NT2/D1 (cell line): ENCODE measurements at places on chromosomes 2 and 18.
A peak's percentile ranks its signal among the peaks of the same experiment; 100 is the strongest.

DNA sequence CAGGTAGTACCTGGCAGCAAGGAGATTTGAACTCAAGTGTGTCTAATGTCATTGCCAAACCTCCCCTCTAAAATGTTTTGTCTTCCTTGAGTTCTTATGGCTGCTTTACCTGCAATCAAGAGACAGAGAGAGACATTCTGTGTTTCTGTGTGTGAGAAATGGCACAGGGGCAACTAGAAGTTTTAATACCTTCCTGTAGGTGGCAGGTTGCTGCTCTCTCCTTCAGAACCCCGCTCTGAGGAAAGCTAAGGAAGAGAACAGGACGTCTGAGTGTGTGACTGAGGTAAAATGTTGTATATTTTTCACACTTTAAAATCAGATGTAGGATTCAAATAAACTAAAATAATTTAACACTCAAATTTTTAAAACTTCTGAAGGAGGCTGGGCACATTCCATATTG, 19.2 kb downstream of the DTNA start:
- peak; percentile 30 for DNase-seq

GRCh38 chr2:159715451-159715850, 3.1 kb downstream of the MARCHF7 start:
- DNase-seq, result no peak

GRCh38 chr18:72261590-72261989, 282.6 kb downstream of the CBLN2 start:
- DNase-seq, result no peak

GRCh38 chr2:196413821-196414274, 225.7 kb upstream of the CCDC150 start:
- DNase-seq, result no peak

GRCh38 chr2:220736778-220737177, 835.3 kb downstream of the EPHA4 start:
- no peak for DNase-seq

GRCh38 chr18:78793313-78794070, 186.1 kb upstream of the SALL3 start:
- no peak for DNase-seq

- DNase-seq, result no peak
Observed at GRCh38 chr2:241048949-241049343, 50.5 kb downstream of the SNED1 start.

GRCh38 chr2:174688079-174688478, 76.2 kb downstream of the CHRNA1 start:
- no peak for DNase-seq

DNA sequence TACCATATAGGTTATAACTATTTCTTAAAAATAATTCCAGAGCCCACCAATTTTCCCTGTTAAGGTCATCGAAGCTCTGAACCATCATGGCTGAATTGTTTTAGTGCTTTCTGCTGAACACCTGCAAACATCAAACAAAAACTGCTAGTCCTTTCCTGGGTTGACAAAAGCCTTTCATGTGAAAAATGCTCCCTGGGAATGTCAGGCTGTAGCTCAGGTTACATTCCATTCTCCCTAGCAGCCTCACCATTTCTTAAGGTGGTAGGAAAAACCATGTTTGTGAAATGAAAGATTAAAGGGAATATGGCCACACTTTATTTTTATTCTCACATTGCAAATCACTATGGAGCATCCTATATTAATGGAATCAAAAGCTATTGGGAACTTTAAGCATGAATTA, 5.7 kb downstream of the TCF4 start:
- DNase-seq, result no peak

DNA sequence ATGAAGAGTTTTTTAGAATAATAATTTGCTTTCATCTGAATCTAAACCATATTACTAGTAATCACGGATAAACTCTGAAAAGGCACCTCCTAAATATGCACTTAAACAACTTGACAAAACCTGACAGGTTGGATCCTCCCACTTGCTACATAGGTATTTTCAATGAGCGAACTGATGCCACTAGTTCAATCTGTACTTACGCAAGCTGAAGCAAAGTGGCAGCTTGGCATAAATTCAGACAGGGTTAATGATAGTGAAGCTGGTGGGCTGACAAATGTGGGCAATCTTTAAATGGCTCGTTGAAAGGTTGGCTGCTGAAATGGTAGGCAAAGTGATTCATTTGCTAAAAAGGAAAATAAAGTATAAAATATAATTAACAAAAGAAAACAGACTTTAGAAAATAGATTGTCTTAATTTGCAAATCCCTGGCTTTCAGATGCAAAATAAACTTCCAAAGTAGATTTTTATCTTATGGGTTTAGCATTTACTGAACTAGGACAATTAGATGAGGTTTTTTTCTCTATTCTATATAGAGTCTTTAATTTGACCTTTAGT, 1713.5 kb upstream of the SLC39A10 start:
- DNase-seq, result no peak

DNA sequence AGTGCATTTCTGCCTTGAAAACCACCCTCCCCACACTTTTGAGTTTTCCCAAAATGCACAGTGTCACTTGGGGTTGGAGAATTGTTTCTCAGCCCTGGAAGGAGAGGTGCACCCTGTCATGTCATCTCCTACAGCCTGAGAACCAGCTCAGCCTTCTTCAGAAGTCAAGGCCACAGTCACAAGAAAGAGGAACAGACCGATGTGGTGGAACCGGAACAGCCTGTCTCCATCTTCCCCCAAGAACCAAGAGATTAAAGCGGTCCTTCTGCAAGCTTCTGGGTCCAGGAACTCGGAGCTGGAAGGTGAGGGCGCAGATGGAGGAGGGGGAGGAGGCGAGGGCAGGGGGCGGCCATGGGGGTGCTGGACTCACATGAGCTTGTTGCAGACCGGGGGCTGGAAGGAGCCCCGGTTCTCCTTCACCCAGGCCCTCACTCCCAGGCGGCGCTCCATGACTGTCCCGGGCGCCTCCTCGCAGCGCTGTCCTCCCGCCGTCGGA, 248 bp downstream of the HAAO start:
- DNase-seq, result no peak

- no peak for DNase-seq
Observed at GRCh38 chr2:187915810-187916209, 361.6 kb upstream of the TFPI start.

GRCh38 chr18:47932190-47932589, 1.7 kb upstream of the SMAD2 start:
- no peak for DNase-seq

GRCh38 chr2:103139628-103140268, 377.9 kb downstream of the TMEM182 start:
- DNase-seq, result no peak

DNA sequence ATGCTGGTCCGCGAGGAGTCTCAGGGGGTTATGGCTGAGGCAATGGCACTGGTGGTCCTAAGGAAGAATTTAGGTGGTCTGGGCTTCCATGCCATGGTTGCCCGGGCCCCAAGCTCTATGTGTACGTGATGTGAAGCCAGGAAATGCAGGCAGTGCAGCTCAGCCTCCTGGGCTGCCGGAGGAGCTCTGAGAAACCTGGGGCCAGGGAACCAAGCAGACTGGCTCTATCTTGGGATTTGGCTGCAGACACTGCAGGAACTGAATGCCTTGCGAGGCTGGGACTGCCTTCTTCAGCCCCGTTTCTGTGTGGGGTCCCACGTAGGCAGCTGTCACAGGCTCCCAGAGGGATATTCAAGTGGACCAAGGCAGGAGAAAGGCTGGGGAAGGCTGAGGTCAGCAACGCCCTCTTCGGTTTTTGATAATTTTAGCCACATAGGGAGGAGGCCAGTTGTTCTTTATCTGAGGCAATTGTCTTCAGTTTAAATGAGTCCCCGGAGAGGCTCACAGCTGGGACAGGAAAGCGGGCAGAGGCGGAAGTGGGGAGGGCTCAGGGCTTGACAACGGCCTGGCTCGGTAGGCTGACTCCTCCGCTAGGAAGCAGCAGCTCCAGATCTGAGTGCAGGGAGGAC, 77.7 kb downstream of the RHOB start:
- no peak for DNase-seq

DNA sequence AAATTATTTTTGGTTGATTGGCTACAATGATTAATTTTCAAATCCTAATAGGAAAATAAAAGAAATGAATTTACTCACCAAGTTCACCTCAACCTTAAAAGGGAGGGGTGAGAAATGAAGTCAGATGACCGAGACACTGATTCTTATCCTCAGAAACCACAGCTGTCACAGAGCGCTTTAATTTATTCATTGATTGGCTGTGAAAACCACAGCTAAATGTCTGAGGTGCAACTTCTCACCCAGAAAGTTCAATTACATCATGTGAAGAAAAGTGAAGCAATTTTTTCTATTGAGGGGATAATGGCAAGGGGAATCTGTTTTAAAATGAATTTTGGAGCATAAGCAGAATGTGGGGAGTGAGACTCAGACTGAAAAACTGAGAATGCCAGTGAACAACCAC, 128.4 kb downstream of the RNF152 start:
- no peak for DNase-seq

DNA sequence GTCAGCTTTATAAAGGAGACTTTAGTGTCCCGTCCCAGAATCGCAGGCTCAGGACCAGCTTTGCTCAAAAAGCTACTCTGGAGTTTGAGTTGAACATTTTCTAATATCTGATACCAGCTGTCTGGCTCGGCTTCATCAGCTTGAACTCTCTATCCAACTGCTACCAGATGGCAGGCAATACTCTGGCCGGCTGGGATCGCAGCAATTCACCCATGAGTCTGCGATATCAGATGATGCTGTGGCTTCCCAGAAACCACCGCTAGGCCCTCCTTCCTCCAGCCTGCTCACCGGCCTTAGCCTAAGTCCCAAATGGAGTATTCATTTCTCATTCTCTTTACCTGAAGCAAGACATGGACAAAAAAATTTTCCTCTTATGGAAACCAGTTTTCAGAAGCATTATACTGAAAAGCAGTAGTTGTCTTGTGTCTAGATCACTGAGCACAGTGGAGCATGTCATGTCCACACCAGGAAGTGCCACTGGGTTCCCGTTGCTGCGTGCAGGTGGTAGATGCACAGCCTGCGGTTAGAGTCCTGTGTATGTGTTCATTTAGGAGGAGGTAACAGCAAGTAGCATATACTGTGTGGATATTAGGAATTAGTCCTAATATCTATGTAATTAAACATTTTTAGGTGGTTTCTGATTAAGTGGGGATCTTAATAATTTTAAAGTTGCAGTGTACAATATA, 162.0 kb upstream of the SOX11 start:
- DNase-seq, result no peak

DNA sequence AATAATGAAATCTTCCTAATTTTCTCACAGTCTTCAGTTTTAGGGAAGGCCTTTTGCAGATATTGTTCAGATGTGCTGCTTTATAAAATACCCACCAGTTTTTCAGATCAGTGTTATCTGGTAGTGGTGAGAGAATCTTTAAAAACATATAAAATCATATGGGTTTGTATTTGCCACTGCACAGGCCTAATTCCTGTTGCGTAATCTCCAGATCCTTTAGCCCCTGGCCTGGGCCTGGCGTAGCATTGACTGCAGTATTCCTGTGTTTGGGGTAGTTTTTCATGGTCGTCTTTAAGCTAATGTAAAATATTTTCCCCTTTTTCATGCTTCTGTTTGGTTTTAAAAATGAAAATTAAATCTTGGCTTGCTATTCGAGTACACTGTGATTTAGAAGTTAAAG, 43.2 kb downstream of the TSHZ1 start:
- DNase-seq, result no peak

GRCh38 chr2:101234169-101234938, 18.3 kb upstream of the CNOT11 start:
- no peak for DNase-seq

DNA sequence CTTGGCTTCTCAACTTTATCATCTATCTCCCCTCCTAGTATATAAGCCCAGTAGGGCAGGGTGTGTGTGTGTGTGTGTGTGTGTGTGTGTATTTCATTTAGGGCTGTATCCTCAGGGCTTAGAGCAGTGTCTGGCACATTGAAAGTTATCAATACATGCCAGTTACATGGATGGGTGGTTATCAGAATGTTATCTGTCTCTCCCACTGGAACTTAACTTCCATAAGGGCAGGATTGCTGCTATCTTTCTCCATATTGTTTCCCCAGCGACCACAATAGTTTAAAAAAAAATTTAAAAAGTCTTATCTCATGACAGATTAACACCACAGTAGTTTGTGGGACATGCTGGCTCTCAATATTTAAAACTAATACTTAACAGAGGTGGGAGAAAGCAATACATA, 488.9 kb downstream of the PLCL1 start:
- DNase-seq, result no peak

DNA sequence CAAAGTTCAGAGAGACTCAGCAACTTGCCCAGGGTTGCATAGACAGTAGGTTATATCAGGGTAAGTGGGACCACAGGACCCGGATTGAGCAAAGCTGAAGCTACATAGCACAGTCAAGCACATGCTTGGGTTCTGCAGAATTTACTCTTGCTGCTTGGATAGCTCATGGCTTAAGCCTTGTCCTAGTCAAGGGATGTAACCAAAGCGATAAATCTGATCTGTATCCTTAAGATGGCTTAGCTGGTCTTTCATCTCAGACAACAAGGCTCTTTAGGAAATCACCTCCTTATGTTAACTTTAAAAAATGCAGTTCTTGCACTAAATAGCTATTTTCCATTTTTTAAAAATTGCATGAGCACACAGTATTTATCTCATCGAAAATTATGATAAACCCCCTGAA, 158.5 kb downstream of the LPIN1 start:
- no peak for DNase-seq

DNA sequence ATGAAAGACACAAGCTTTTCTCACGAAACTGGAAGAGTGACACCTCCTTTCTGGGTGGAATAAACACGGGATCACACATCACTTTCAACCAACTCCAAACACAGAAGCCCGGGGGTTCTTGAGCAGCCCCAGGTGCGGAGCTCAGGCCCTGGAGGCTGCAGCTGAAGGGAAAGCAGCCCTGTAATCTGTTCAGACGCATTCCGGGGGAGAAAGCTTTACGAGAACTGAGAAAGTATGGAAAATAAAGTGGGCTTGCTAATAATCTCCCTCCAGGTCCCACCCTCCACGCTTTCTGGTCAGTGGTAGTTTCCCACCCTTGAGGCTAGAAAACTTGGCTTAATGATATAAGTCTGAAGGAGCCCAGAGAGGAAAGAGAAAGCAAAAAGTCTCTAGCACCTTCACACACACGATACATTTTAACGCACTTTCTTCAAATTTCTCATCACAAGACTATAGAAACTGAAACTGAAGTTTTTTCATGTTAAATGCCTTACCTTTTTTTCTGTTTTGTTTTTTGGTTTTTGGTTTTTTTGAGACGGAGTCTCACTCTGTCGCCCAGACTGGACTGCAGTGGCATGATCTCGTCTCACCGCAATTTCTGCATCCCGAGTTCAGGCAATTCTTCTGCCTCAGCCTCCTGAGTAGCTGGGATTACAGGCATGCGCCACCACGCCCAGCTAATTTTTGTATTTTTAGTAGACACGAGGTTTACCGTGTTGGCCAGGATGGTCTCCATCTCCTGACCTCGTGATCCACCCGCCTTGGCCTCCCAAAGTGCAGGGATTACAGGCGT, 141.3 kb downstream of the AFF3 start:
- DNase-seq, result no peak

DNA sequence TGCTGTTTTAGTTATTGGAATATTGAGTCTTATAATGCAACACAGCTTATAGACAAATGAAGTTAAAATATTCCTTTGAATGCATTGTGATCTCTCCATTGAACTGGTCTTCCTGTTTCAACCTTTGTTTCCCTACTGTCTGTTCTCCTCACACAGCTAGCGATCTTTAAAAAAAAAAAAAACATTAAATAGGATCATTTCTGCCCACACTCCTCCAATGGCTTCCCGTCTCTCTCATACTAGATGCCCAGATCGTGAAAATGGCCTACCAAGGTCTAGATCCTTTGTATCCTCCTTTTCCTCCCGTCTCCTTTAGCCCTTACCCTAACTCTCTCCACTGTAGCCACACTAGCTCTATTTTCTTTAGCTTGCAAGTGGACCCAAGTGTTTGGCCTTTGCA, 2.4 kb downstream of the FAM171B start:
- no peak for DNase-seq

GRCh38 chr2:190996338-190996946, 17.5 kb downstream of the STAT1 start:
- no peak for DNase-seq
